ENCODE measurements at places on chromosomes 7 and 10.

GRCh38 chr10:130905386-130905785 lies 406.1 kb downstream of the TCERG1L start:
- no peak for DNase-seq

GRCh38 chr7:93364806-93365205 lies 132.6 kb downstream of the VPS50 start:
- no peak for DNase-seq

- DNase-seq = no peak
Measured at GRCh38 chr10:48804740-48805182, 120.1 kb downstream of the WDFY4 start.

- no peak for DNase-seq
Measured at GRCh38 chr10:15211464-15211979, 43.0 kb upstream of the NMT2 start.

DNA sequence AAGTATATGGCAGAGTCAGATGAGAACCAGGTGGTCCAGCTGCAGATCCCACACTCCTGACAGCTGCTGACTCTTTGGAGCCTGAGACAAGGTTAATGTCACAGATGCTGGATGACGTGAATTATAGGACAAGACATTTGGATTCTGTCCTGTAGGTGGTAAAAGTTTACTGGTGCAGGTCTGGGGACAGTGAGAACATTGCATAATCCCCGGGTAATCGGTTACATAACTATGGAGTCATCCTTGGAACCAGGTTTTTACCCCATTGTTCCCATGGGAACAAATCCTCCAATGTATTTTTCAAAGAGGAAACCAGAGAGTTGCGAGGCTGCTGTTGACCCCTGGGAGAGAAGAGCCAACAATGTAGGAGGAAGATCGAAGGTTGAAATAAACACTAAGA lies 27.5 kb upstream of the ZCCHC24 start:
- no peak for DNase-seq

DNA sequence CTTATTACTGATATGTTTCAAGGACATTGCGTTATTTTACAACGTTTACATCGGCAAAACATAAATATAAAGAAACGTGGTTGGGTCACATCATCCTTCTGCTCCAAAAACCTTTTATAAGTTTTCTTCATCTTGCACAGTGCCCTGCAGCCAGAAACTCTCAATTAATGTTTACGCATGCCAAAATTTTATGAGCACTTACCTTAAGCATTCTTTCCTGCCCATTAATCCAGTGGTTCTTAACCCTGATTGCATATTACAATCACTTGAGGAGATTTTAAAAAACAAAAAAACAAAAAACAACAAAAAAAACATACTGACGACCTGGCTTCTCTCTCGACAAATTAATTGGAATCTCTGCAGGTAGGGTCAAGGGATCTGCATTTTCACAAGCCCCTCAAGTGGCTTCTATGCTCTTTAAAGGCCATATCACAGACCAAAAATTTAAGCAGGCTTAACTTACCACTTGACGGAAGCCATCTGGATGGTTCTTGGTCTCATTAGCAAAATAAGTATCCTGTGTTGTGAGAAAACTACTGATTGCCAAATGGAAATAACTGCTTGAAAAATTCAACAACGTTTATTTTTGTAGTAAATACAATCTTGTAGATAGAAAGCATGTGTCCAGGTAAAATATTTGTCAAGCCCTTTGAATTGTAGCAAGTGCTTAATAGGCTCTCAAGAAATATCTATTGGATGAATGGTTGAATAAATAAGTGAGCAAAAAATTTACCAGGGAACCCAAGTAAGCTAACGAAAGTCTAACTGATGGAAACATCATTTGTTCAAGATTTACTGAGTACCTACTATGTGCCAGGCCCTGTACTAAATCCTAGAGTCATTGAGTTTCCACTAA lies 30.9 kb upstream of the SLC16A12 start:
- DNase-seq = no peak

DNA sequence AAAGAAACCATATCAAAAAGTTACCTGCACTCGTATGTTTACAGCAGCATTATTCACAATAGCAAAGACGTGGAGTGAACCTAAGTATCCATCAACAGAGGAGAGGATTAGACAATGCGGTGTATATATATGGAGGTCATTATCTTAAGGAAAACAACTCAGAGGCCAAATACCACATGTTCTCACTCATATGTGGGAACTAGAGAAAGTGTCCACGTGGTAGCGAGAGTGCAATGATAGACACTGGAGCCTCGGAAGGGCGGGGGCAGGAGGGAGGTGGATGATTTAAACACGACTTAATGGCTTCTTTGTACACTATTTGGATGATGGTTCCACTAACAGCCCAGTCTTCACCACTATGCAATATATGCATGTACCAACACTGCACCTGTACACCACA lies 40.1 kb upstream of the RNF32 start:
- no peak for DNase-seq

- DNase-seq = no peak
Measured at GRCh38 chr7:117769085-117769484, 104.2 kb downstream of the CTTNBP2 start.

- DNase-seq = no peak
Measured at GRCh38 chr10:50360077-50360850, 108.9 kb upstream of the ASAH2 start.

DNA sequence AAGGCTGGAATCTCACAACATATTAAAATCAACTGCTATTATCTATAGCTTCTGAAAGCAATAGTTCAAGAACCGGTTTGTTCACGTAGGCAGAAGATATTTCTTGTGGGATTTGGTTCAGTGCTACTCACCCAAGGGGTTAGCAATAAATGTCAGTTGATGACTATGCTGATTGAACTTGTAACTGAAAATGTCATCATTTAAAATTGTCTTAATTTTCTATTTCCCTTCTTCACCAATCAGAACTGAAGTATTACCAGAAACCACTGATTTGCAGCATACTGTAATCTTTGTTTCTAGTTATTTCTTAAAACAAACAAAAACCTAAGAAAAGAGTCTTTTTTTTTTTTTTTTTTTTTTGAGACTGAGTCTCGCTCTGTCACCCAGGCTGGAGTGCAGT lies 46.1 kb downstream of the CPEB3 start:
- DNase-seq = no peak

DNA sequence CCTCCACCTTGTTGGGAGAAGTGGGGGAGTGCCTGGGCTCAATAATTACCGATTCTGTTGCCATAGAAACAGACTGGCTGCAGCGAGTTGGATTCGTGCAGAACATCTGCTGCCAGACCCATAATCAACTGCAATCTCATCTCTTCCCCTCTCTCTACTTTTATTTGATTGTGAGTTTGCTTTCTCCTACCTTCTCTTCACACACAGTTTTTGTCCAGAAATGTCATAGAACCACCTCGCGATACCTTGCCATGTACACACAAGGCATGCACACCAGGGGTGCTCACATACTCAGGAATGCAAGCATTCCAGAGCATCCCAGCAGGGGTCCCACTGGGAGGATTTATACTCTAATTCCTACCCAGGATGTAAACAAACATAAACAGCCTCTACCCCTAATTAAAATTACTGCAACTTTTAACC lies 262.2 kb upstream of the AOAH start:
- no peak for DNase-seq

DNA sequence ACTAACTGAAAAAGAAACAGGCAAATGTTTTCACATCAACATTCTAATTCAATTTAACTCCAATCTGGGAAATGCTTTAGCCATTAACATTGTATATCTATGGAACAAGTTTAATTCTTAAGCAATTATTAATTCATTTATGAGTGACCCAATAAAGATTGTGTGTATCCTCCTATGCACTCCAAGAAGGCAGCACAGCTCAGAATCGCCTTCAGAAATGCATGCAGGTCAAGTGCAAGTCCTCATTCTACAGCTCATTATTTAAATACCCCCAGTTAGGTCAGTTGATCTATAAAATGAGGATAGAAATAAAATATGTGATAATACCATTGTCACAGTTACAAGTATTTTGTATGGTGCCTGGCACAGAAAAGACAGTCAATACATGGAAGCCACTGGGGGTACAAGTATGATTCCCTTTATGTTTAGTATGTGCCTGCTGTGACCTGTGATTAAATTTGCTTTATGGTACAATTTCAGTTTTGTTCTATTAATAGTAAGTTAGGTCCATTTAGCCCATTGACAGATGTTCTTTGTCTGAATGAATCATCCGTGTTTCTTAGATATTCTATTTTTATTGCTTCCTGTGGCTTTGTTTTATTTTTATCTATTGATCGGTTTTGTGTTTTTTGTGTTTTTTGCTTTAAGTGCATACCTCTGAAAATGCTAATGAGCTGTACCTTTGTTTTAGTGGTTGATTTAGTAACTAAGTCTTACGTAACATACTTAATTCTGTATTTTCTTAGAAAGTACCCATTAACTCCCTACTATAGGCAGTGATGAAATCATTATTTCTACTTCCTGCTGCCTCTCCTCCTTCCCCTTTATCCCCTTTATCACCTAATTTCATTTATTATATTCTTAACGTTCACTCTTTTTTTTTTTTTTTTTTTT lies 42.8 kb downstream of the CPXM2 start:
- no peak for DNase-seq

GRCh38 chr10:119100434-119101238 lies 3.3 kb upstream of the DENND10 start:
- DNase-seq = no peak

- DNase-seq = no peak
Measured at GRCh38 chr10:84156768-84157167, 16.8 kb upstream of the GPR15LG start.

DNA sequence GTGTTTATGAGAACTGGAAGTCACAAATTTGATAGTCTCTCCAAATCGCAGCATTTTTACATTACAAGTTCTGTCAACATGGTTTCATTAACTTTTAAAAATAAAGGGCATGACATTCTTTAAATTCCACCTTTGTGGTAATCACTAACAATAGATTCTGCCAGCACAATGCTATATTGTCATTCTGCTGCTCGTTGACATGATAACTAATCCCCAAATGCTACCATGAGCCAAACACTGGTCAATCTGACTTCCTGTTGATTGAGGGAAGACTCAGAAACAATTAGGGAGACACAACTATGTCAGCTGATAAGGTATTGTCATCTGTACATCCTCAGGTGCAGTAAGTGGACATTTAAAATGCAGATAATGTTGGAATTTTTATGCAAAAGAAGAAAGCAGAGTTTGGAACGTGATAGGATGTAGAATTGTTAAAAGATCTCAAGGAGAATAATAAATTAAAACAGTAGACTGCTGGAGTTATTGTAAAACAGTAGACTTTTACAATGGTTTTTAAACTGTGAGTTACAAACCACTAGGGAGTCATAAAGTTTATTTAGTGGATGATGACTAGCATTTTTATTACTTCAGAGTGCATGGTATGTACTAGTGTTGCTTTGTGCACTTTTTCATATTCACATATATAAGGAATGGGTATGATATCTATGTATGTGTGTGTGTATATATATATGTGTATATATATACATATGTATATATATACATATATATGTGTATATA lies 126.4 kb upstream of the DKK1 start:
- DNase-seq = no peak

DNA sequence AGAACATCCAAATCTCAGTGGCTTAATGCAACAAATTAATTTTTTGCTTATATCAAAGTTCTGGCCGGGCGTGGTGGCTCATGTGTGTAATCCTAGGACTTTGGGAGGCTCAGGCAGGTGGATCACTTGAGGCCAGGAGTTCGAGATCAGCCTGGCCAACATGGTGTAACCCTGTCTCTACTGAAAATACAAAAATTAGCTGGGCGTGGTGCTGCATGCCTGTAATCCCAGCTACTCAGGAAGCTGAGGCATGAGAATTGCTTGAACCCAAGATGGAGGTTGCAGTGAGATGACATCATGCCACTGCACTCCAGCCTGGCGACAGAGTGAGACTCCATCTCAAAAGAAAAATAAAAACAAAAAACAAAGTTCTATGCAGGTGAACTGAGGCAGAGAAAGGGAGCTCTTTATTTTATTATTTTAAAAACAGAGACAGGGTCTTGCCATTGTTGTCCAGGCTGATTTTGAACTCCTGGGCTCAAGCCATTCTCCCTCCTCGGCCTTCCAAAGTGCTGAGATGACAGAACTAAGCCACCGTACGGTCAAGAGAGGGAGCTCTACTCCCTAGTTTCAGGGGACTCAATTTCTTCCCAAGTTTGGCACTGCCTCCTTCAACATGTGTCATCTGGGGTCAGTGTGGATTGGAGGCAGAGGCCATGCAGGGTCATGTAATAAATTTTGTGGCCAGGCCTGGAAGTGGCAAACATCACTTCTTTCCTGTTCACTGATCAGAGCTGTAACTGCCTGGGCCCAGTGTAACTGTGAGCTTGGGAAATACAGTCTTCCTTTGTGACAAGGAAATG lies 2.4 kb downstream of the ADCK2 start:
- DNase-seq = no peak

DNA sequence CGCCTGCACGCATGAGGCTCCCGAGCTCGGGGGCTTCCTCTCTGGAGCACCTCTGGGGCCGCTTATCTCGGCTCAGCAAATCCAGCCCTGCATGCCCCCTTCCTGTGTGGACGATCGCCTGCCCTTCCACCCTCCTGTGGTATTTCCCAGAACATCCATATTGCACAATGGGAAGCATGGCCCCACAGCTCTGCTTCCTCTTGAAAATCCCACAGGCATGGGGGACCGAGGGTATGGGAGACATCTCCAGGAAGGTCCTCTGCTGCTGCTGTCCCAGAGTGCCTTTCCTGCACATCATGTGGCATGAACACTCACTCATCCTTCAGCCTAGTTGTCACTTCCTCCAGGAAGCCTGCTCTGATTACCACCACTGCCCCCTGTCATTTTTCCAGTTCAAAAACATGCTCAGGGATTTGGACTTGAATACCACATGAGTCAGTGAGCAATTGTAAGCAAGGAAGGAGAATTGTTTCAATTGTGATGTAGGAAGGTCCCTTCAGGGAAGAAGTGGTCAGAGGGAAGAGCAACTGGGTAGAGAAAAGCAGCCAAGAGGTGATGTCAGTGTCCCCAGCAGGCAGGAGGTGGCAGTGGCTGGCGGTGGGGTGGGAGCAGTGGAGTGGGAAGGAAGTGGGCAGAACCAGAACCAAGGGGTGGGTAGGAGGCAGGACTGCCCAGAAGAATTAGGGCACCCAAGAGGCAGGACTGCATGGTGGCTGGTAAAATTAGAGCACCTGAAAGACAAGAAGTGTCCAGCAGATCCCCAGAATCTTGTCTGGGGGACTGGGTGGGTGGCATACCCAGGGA lies 67.5 kb upstream of the ZMIZ1 start:
- DNase-seq = no peak

GRCh38 chr10:51789118-51789517 lies 89.7 kb upstream of the CSTF2T start:
- DNase-seq = no peak

DNA sequence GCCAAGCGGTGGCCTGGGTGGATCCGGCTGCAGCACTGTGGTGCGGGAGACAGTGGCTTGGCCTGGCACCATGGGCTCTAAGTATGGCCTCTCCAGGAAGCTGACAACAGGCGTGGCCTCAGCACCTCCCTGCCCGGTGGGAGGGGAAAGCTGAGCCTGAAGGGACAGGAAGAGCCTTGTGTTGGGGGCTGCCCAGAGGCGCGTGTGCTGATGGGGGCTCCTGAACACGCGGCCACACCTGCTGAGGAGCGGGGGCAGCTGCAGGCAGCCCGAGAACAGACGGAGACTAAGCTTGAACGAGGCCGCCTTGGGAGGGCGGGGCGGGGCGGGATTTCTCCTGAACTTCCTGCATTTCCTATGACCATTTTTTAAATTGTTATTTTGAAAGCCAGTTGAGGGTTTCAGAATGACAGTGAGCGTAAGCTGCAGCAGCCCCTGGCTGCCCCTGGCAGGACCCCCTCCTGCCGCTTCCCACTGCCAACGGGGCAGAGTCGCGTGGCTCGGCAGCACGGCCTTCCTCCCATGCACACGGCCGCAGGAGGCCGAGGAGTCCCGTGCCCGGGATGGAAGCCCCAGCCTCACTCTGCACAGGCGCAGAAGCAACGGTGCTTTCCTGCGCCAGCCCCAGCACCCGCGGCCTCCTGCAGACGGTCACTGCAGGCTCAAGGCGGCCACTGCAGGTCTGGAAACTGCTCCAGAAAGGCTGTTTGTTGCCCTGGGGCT lies 43.2 kb downstream of the DPYSL4 start:
- no peak for DNase-seq
